ENCODE measurements at places on chromosomes 3 and 15. TPM values are rescaled to one million over a fixed set of nuclear protein-coding genes. Genes with fewer than 3 reads are reported as not detected.

DNA sequence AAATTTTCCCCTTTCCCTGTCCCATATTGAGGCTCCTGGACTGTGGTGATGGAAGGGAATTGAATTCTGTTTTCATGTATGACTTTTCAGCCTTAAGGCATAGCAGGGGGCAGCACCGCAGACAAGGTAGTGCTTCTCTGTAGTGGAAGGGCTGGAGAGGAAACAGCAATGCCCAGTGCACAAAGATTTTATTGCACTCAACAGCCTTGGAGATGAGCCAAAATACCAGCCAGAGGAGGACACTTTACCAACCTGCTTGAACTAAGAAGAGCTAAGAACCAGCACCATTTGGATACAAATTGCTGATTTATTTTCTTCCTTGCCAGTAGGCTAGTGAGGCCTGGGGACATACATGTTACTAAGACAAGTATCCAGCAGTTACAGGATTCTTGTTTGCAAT lies 98.7 kb downstream of the KCNMB2 start:
- no peak for DNase-seq
- no peak overlapping the region for H3K4me3 ChIP-seq
- H3K27me3 ChIP-seq, result no peaks in the 10 kb centered on the region
- H3K27ac ChIP-seq, result no peak overlapping the region

GJD2 gene
- total RNA-seq, result not detected

NKTR gene
- 145 TPM for total RNA-seq

GRCh38 chr15:78103406-78104118 lies 11.2 kb downstream of the SH2D7 start:
- H3K27ac ChIP-seq, result peak overlapping the region; percentile 93
- H3K36me3 ChIP-seq, result no peaks in the 10 kb centered on the region
- peaks cover 3% of the 10 kb centered on the region for H3K27me3 ChIP-seq
- DNase-seq, result peak; percentile 83
- H3K4me1 ChIP-seq, result peaks cover 39% of the 10 kb centered on the region

DNA sequence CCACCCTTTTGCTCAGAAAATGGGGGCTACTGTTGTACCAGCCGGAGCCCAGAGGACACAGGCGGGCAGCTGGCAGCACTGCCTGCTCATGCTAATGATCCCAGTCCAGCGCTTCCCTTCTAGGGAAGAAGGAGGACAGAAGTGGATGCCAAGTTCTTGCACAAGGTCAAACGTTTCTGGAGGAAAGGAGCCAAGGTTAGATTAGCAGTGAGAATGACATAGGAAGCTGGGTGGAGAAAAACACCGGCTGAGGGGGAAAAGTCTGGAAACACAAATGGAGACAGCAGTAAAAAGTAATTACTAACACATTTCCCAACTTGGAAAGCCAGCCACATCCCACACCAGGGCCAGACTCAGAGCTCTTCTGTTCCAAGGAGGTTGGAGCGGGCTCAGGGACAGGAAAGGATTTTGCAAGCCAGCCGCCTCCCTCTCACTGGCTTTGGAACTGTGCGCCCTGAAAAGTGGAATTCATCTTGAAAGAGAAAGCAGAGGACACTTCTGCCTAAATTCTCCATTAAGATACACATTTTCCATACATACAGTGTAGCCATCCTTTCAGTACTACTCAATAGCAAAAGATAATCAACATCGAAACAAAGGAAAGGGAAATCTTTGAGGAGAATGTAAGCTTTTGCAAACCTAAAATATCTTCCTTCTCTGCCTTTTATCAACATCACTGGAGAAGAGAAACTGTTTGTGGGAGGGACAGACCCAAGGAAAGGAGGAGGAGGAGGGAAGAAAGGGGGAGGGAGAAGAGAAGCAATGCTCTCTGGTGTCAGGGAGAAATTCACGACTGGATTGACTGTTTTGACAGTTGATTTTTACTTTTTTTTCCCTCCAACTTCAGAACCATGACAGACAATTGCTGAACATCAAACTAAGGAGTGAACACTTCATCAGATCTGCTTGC lies 133.6 kb downstream of the CD47 start:
- H3K27ac ChIP-seq, result no peak overlapping the region
- H3K27me3 ChIP-seq, result no peaks in the 10 kb centered on the region
- no peak overlapping the region for H3K4me3 ChIP-seq

DNA sequence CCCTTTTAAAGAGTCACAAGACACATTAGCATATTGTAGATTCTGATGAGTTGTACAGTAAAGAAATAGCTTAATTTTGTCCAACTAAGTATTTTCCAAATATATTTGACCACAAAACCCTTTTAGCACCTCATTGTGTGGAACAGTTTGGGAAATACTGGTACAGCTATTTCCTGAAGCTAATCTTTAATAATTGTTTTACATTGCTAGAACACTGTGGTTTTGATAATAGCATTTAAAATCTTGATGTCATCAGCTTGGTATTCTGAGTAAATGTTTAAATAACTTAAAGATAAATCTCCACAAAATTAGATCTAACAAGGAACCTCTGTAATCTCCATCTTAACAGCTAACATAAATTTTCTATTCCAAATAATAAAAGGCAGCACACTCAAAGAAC lies 140.0 kb upstream of the MLF1 start:
- no peak for DNase-seq
- H3K27me3 ChIP-seq, result no peaks in the 10 kb centered on the region
- H3K36me3 ChIP-seq, result no peaks in the 10 kb centered on the region
- no peak overlapping the region for H3K27ac ChIP-seq

DNA sequence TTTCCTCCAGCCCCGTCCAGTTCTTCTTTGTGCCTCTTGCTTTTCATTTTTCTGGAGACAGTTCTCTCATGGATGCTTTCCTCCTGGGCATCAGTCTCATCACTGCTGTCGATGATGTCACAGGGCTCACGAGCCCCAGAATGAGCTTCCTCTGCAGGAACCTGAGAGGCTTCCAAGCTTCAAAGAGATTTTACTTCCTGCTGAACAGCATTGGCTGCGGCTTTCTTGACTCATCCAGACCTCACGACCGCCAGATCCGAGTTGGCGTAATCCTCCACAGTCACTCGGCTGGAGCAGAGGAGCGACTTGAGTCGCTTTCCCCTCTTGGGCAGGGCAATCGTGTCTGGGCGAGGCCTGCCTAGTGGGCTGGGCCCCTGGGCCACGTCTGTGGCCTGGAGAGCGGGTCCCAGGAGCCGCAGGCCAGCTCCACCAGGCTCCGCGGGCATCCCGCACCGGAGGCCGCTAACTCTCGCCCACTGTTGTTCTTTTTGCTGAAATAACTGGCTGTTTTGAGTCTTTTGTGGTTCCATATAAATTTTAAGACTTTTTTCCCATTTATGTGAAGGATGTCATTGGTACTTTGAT lies 20.8 kb upstream of the FAN1 start:
- no peak overlapping the region for H3K27ac ChIP-seq
- H3K36me3 ChIP-seq, result no peaks in the 10 kb centered on the region
- peaks cover 10% of the 10 kb centered on the region for H3K27me3 ChIP-seq
- no peaks in the 10 kb centered on the region for H3K4me1 ChIP-seq

LRRN1 gene
- 0.38 TPM for total RNA-seq

GRCh38 chr3:67863869-67864268 lies 209.5 kb upstream of the SUCLG2 start:
- no peaks in the 10 kb centered on the region for H3K36me3 ChIP-seq
- H3K27ac ChIP-seq, result no peak overlapping the region
- no peak for DNase-seq
- peaks cover 7% of the 10 kb centered on the region for H3K27me3 ChIP-seq

DNA sequence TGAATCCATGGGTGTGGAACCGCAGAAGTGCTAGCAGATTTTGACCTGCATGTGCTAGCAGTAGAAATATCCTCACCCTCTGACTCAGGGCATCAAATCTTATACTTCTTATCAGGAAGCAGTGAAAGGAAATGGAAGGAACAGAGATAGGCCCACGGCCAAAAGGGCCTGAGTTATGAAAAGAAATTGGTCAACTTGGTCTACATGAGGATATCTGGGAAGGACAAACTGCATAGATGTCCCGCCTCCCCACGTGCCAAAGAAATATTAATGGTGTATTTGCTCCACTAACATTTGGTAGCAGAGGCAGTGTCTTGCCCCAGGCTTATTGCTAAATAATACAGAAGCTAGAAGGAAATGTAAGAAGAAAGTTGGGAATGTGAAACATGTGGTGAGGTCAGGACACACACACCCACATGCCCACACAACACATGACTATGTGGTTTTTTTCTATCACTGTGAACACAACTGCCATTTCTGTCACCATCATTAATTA lies 93.6 kb upstream of the COL8A1 start:
- no peak overlapping the region for H3K4me3 ChIP-seq
- H3K36me3 ChIP-seq, result no peaks in the 10 kb centered on the region
- no peak for DNase-seq
- H3K4me1 ChIP-seq, result no peaks in the 10 kb centered on the region
- no peak overlapping the region for H3K27ac ChIP-seq

MED12L gene
- 1.7 TPM for total RNA-seq

INKA1 gene
- total RNA-seq, result 0.64 TPM

GRCh38 chr3:61808526-61808925 lies 247.2 kb downstream of the PTPRG start:
- no peaks in the 10 kb centered on the region for H3K4me1 ChIP-seq
- no peak overlapping the region for H3K4me3 ChIP-seq
- H3K27ac ChIP-seq, result no peak overlapping the region
- H3K27me3 ChIP-seq, result no peaks in the 10 kb centered on the region
- no peaks in the 10 kb centered on the region for H3K36me3 ChIP-seq

SLC12A1 gene
- total RNA-seq, result not detected

CHMP2B gene
- 29.8 TPM for total RNA-seq

DNA sequence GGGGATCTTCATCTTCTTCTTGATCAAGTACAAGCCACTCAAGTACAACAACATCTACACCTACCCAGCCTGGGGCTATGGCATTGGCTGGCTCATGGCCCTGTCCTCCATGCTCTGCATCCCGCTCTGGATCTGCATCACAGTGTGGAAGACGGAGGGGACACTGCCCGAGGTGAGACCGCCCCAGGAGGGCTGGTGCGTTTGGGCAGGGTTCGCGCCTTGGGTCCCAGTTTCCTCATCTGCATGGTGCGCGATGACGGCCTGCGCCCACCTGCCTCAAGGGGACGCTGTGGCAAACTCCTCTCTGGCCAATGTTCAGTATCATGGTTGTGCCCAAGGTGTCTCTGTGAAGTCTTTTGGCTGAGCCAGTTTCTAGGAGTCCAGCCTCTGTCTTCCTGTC lies 57.5 kb upstream of the SLC6A1 start:
- H3K36me3 ChIP-seq, result no peaks in the 10 kb centered on the region
- H3K4me1 ChIP-seq, result no peaks in the 10 kb centered on the region
- no peak overlapping the region for H3K27ac ChIP-seq
- no peak for DNase-seq
- H3K27me3 ChIP-seq, result peaks cover 10% of the 10 kb centered on the region

DNA sequence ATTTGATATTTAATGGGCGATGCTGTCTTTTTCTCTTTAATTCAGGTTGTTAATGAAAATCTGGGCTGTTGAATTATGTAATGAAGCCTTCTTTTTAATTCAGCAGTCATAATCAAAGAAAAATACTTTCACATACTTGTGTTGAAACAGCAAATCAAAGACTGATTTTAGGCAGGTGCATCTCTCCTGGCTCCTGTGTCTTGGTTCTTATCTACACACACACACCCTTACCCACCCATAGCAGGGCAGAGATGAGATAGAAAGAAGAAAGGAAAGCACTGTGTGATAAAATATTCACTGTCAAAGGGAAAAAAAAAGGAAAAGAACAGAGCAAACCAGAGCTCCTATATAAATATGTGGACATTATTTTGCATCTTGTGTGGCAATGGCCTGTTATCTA lies 130.6 kb upstream of the CGNL1 start:
- H3K4me3 ChIP-seq, result no peak overlapping the region
- H3K36me3 ChIP-seq, result peaks cover 17% of the 10 kb centered on the region
- H3K4me1 ChIP-seq, result no peaks in the 10 kb centered on the region
- no peaks in the 10 kb centered on the region for H3K27me3 ChIP-seq

- H3K27me3 ChIP-seq, result no peaks in the 10 kb centered on the region
- no peaks in the 10 kb centered on the region for H3K4me1 ChIP-seq
- H3K4me3 ChIP-seq, result no peak overlapping the region
- H3K27ac ChIP-seq, result no peak overlapping the region
- no peak for DNase-seq
Observed at GRCh38 chr3:21020681-21021080, 730.3 kb downstream of the ZNF385D start.

- no peaks in the 10 kb centered on the region for H3K4me1 ChIP-seq
- peaks cover 14% of the 10 kb centered on the region for H3K27me3 ChIP-seq
- no peak overlapping the region for H3K27ac ChIP-seq
Observed at GRCh38 chr15:48501208-48501607, 144.3 kb downstream of the FBN1 start.

DNA sequence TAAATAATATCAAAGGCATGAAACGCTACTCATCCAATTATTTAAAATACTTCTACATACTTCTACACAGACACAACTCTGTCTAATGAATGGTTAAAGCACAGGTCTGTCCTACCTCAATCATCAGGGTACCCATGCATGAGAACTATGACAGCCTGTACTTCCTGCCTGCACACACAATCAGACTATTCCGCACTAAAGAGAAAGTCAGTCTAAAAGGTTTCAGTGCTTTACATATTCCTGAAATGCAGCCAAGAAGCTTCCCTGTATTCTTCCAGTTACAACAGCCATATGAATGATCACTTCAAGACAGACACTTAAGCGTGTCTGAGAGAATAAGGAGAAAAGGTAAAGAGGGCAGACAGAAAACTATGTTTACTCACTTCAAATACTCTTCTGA lies 58.8 kb downstream of the TUBGCP4 start:
- no peaks in the 10 kb centered on the region for H3K4me1 ChIP-seq
- H3K4me3 ChIP-seq, result no peak overlapping the region

DNA sequence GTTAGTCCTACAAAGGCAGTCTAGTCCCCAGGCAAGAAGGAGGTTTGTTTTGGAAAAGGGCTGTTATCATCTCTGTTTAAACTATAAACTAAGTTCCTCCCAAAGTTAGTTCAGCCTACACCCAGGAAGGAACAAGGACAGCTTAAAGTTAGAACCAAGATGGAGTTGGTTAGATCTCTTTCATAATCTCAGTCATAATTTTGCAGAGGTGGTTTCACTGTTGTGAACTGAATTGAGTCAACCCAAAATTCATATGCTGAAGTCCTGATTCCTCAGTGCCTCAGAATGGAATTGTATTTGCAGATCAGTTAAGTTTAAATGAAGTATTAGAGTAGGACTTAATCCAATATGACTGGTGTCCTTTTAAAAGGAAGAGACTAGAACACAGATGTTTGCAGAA lies 101.0 kb upstream of the C3orf80 start:
- H3K27me3 ChIP-seq, result peaks cover 15% of the 10 kb centered on the region
- no peak for DNase-seq
- H3K4me1 ChIP-seq, result peaks cover 1% of the 10 kb centered on the region

SLC24A5 gene
- not detected for total RNA-seq

DNA sequence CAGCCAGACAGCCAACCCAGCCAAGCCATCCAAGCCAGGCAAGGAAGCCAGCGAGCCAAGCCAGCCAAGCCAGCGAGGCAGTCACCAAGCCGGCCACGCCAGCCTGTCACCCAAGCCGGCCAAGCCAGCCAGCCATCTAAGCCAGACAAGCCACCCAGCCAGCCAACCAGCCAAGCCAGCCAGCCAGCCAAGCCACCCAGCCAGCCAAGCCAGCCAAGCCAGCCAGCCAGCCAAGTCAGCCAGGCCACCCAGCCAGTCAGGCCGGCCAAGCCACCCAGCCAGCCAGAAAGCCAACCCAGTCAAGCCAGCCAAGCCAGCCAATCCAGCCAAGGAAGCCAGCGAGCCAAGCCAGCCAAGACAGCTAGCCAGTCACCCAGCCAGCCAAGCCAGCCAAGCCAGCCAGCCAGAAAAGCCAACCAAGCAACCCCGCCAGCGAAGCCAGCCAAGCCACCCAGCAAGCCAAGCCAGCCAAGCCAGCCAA lies 201.2 kb downstream of the GOLGA6L6 start:
- DNase-seq, result peak; percentile 90
- no peaks in the 10 kb centered on the region for H3K27me3 ChIP-seq
- H3K27ac ChIP-seq, result no peak overlapping the region
- no peak overlapping the region for H3K4me3 ChIP-seq
- H3K4me1 ChIP-seq, result no peaks in the 10 kb centered on the region
